ENCODE measurements at places on chromosomes 4 and X.

- no peak for DNase-seq
These were observed 144.8 kb downstream of the SPATA18 start for GRCh38 chr4:52195869-52196268.

DNA sequence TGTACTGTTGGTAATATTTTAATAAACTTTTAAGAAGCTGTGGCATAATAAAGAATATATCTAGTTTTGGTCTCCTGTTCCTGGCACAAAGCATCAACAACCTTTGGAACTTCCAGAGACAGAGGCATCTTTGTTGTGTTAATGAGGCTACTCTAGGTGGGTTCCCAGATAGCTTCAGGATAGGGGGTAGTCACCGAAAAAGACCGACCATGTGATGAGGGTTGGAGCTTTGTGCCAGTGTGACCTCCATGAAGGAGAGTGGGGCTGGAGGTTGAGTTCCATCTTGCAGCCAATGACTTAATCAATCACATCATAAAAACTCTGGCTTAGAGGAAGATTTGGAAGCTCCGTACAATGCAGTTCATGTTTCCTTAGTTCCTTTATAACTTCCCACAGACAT, 9.9 kb downstream of the PPAT start:
- DNase-seq = no peak

DNA sequence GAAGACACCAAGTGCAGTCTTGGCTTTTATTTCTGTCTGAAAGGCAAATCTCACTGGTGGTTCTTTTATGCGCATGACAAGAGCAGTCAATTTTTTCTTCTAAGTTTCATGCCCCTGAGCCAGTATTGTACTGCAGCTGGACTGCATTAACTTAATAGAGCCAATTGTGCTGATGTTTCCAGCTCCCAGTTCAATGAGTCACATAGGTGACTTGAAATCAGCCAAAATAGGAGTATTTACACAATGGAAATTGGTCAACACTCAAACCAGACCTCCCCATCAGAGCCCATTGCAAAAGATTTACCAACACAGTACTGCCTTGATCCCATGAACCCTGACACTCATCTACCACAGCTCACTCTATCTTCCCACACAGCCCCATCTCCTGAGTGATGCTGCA, 100.3 kb upstream of the GUCY1A1 start:
- DNase-seq = no peak

- no peak for DNase-seq
These were observed 329.1 kb upstream of the MAD2L1 start for GRCh38 chr4:120395746-120396145.

DNA sequence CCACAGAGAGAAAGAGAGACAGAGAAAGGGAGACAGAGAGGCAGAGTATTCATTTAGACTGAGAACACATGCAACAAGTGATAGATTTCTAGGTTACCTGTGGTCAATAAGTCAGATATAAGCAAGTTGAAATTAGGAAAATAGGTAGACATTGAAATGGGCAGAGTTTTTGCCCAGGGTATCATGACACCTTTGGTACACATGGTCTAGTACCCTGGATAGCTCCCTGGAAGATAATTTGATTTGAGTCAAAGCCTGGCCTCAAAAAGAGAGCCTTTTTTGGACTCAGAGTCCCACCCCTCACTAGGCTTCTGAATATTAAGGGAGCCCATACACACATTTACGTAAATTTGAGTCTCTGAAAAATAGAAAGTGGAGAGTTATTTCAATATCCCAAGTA, 4.0 kb upstream of the RPS6KA6 start:
- no peak for DNase-seq

DNA sequence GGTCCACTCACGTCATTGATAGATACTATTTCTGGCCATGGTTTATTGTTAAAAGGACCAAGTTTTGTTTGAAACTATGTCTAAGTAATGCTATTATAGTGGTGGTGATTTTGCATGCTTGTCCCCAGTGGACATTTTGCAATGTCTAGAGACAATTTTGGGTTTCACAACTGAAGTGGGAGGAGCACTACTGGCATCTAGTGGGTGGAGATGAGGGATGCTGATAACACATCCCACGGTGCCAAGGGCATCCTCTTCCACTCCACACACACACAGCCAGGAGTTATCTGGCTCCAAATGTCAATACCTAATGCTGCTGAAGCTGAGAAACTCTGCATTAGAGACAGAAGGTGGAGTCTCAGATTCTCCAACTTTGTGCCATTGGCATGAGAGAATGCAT, 131.2 kb downstream of the FRMPD4 start:
- DNase-seq = no peak

GRCh38 chrX:84133023-84133422, 55.0 kb downstream of the RPS6KA6 start:
- no peak for DNase-seq

- DNase-seq = no peak
These were observed 45.3 kb downstream of the HMGB2 start for GRCh38 chr4:173288698-173289352.

GRCh38 chr4:153327247-153327646, 17.2 kb upstream of the MND1 start:
- no peak for DNase-seq

DNA sequence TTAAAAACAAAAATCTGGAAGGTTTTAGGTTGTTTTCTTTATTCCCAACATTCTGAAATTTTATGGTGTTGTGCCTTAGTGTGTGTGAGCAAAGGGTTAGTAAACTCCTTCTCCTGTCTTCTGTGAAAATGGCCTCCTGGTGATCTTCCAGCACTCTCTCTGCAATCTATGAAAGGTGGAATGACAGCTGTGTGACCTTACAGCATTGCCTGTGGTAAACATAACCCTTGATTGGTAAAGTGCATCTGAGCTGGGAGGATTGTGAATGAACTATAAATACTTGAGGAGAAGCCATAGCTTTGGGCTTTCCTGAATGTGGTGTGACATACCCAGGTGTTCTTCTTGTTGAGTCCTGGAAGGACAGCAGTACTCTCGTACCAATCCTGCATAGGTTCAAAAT, 10.0 kb downstream of the ART3 start:
- no peak for DNase-seq

DNA sequence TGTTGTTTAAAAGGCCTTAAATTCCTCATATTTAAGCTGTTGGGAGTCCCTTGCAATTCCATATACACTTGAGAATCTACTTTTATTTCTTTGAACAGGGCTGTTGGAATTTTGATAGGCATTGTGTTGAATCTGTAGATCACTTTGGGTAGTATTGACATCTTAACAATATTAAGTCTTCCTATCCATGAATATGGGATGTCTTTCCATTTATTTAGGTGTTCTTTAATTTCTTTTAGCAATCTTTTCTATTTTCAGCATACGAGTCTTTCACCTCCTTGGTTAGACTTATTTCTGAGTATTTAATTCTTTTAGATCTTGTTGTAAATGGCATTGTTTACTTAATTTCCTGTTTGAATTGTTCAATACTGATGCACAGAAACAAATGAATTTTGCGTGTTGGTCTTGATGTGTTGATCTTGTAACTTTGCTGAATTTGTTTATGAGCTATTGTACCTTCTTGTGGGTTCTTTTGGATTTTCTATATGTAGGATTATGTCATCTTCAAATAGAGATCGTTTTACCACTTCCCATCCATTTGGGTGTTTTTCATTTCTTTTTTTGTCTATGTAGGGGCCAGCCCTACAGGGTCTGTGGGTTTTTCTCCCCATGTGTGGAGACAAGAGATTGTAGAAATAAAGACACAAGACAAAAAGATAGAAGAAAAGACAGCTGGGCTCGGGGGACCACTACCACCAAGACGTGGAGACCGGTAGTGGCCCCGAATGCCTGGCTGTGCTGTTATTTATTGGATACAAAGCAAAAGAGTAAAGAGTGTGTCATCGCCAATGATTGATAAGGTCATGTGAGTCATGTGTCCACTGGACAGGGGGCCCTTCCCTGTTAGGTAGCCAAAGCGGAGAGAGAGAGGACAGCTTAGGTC, 18.2 kb upstream of the CTBP1 start:
- DNase-seq = no peak

DNA sequence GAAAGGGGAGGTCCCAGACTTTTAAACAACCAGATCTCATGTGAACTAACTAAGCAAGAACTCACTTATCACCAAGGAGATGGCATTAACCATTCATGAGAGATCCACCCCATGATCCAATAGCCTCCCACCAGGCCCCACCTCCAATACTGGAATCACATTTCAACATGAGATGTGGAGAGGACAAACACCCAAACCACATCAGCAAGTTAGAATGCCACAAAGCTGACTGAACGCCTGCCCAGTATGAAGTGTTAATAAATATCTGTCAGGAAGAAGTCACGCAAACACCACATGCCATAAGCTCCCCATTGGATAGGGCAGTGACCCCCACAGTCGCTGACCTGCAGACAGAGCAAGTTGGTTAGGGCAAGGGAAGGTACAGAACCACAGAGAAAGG, 14.3 kb downstream of the SLC10A6 start:
- DNase-seq = no peak

DNA sequence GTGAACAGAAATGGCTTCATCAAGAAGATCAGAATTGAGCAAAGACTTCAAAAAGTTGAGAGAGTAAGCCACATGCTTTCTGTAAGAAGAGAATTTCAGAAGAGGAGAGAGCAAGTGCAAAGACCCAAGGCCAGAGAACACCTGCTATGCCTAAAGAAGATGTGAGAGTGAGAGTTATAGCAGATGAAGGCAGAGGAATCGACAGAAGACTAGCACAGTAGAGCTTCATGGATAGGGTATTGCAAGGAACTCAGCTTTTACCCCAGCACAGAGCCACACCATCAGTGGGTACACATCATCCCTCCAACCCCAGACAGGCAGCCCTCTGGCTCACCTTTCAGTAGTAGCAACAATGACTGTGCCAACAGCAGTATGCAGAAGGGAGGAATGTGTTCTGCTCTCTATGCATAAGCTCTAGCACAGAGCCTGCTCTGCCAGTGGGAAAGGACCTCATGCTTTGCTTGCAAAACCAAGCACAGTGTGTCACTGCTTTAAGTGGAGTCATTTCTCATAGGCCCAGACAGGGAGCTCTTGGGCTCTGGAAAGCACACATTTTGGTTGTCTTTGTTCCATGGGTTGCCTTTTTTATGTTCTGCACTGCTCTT, 318.6 kb downstream of the NAF1 start:
- no peak for DNase-seq

DNA sequence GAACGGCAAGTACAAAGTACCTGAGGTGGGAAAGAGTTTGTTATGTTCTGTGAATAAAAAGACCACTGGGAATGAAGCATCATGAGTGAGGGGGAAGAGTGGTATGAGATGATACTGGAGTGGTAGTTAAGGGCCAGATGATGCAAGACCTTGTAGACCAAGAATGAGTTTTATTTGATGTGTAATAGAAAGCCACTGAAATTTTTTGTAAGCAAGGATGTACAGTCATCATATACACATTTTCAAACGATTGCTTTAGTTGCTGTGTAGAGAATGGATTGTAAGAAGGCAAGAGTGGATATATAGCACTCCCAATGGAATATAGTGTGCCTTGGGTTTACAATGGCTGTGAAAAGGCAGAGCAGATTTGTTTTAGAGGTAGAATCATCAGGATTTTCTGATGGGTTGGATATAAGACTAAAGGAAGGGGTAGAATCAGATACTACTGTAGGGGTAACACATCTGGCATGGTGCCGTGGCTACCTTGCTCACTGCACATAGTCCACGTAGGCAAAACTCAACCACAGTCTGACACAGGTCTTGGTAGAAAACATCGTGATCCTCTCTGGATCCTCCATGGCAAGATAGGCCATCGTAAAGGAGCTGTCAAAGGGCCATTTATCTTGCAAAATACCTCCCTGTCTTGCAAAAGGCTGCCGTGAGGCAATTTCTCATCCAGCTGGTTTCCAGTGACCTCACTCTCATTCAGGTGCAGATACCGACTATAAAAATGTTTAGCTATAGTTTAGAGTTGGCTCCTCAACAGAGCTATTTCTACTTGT, 14.9 kb downstream of the TIFA start:
- DNase-seq = no peak

GRCh38 chr4:39341075-39341725, 25.0 kb downstream of the RFC1 start:
- DNase-seq = peak; percentile 14

GRCh38 chrX:39826813-39827543, 270.8 kb downstream of the BCOR start:
- DNase-seq = no peak

GRCh38 chrX:132491191-132491590, 2.4 kb upstream of the MBNL3 start:
- no peak for DNase-seq

DNA sequence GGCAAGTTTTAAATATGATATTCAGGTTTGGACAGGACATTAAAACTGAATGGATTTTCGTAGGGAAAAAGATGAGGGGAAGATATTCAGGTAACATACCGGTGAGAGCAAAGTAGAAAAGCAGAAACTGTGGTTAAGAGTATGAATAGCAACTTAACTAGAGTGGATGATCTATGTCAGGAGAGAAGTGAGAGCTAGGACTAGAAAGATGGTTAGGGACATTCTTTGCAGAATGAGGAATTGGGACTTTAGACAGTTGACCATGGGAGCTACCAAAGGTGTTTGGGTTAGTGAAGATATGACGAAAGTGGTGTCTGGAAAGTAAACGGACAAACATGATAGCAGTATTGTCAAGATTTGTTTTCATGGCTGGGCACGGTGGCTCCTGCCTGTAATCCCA, 45.2 kb downstream of the ANXA5 start:
- DNase-seq = no peak

- DNase-seq = no peak
These were observed 83.3 kb downstream of the SLC7A11 start for GRCh38 chr4:138158746-138159297.

DNA sequence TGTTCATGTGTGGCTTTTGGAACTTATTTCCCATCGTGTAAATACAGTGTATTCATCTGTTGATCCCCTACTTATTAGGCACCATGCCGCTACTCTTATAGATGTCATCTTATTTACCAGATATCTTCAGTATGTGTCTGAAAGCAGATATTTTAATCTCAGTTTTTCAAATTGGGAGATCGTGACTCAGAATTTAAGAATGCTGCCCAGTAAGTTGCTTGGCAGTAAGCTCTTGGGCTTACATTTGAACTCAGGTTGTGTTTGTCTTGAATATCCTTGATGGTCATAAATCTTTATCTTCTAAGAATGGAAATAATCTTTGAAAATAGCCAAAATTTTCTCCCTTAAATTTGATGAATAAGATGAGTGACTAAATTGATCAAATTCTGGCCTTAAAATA, 45.9 kb upstream of the RPA4 start:
- no peak for DNase-seq

DNA sequence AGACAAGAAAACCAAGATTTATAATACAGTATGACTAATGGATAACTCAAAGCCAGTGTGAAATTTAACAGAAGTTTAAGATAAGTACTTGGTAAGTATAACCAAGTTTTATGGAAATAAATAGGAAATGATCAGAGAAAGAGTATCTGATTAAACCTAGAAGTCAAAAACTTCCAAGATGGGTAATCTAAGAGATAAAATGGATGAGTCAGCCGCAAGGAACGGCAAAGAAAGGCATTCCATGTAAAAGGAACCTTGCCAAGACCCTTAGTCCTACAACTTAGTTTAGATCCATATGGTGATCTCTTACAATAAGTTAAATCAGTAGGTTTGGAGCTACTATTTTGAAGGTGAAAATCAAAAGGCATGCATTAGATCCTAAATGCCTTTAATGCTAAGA, 34.8 kb downstream of the LIN54 start:
- DNase-seq = no peak

- peak; percentile 86 for DNase-seq
These were observed 20.0 kb downstream of the CFAP97 start for GRCh38 chr4:185183622-185184281.

- no peak for DNase-seq
These were observed 62.5 kb downstream of the CD40LG start for GRCh38 chrX:136710325-136710951.
